ENCODE measurements at places on chromosomes 12 and 14.

GRCh38 chr14:49946320-49947141 is 53.6 kb downstream of the ARF6 start:
- DNase-seq = no peak

GRCh38 chr14:24915403-24915921 is 134.5 kb downstream of the STXBP6 start:
- DNase-seq = no peak

DNA sequence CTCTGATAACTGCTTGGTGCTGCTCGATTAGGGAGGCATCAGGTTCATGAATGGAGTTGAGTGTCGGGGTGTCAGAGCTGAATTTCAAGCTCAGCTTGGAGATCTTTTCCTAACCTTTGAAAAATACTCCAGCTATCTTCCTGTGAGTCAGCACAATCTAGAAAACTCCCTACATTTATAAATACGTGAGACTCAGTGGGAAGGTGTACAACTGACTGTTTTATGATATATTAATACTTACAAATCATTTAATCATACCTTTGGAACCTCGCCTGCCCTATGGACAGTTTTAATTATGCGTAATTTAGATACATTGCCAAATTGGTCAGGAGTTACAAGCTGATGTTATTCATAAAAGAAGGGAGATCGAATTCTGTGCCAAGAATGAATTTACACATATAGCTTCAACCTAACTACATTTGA is 961 bp downstream of the CMAS start:
- no peak for DNase-seq

GRCh38 chr12:6187948-6188793 is 12.0 kb upstream of the CD9 start:
- no peak for DNase-seq

GRCh38 chr14:101019990-101020710 is 116.6 kb upstream of the RTL1 start:
- no peak for DNase-seq

DNA sequence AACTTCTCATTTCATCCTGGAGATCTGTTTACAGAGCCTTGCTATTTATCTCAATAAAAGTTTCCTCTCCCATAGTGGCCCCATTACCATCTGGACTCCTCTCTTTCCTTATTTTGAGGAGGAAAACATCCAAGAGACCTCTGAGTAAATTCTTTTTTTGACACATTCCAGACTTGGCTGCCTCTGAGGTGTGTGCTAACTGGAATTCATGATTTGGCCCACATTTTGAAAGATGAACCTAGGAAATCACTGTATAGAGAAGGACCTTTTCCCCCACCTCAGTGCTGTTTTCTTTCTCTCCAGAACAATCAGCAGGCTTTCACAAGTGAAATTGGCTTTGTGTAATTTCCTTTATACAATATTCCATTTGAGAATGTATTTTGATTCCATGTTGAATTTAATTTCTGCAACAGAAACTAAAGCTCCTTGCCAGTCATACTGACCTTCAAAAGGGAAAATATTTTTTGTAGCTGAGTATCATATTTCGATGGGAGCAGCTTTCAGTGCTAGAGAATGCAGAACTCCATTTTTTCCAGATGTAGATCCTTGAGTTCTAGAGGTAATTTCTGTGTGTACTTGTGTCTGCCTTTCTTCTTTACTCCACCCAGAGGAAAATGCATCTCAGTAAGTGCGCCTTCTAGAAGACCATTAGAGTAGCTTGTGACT is 244.9 kb upstream of the RGS6 start:
- DNase-seq = no peak

- no peak for DNase-seq
Observed at GRCh38 chr14:64303471-64303917, 9.3 kb upstream of the ESR2 start.

DNA sequence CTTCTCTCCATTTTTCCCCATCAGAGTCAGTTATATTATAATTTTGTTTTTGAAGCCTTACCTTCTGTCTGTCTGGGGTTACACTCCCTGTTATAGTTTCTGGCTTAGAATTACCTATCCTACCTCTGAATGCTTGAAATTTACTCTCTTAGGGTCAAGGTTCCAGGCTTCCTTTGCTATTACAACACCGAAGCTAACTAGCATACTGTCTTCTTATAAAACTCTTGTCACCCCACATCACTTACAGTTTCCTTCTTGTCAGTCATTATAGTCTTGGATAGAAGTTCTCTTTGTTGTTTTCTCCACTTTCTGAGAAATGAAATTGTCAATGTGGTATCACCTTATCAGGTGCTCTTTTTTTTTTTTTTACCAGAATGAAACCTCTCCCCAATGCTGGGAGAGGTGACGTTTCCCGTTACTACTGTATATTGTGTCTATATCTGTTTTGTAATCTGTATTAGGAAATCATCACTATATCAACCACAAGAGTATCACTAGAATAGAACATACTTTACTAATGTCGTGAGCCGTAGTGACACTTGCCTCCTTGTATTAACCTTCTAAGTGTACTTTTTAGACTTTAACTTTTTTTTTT is 69.2 kb upstream of the PSMA6 start:
- no peak for DNase-seq

All from stimulated activated CD4-positive, alpha-beta T cell treated with anti-CD3 and anti-CD28 coated beads, TNF-alpha, amount 100 ng/mL, for 1 hour (primary cell).